ENCODE measurements at places on chromosomes 1 and 21. TPM values are rescaled to one million over a fixed set of nuclear protein-coding genes. Genes with fewer than 3 reads are reported as not detected.

Gene MYCL
- 97.7 TPM for total RNA-seq

Gene KRTAP11-1
- not detected for total RNA-seq

Gene NBPF10
- total RNA-seq: 0.25 TPM

Gene CD52
- total RNA-seq: 2.8 TPM

Gene CD53
- total RNA-seq: not detected

Gene SLC6A17
- total RNA-seq: 6.4 TPM

Gene THEM5
- not detected for total RNA-seq

DNA sequence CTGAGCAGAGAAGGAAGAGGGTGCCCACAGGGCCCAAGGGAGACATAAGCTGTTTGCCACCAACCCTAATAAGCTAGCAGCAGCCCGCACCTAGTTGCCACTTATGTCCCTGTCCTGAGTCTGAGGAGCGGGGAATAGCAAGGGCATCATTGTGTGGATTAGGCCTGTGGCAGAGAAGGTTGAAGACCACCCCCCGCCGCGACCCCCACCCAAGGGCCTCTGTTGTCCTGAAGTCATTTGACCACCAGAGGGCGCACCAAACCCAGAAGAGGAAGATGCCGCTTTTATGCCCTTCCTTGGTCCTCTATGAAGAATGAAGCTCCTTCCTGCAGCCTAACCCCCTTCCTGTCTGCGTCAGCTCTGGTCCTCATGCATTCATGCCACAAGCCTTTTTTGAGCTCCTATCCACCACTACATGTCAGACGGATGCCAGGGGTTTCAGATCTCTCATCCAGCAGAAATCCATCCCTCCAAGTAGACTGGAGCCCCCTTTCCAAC, 16.6 kb downstream of the RHBG start:
- peak; percentile 72 for DNase-seq
- H3K27ac ChIP-seq: no peak overlapping the region
- H3K36me3 ChIP-seq: no peaks in the 10 kb centered on the region
- peaks cover 22% of the 10 kb centered on the region for H3K27me3 ChIP-seq
- H3K4me3 ChIP-seq: no peak overlapping the region

- H3K27me3 ChIP-seq: peaks cover 1% of the 10 kb centered on the region
- H3K27ac ChIP-seq: no peak overlapping the region
- no peak overlapping the region for H3K4me3 ChIP-seq
- DNase-seq: no peak
- no peaks in the 10 kb centered on the region for H3K36me3 ChIP-seq
- H3K4me1 ChIP-seq: peaks cover 15% of the 10 kb centered on the region
Measured at GRCh38 chr21:33202464-33203363, 27.0 kb upstream of the IFNAR2 start.

DNA sequence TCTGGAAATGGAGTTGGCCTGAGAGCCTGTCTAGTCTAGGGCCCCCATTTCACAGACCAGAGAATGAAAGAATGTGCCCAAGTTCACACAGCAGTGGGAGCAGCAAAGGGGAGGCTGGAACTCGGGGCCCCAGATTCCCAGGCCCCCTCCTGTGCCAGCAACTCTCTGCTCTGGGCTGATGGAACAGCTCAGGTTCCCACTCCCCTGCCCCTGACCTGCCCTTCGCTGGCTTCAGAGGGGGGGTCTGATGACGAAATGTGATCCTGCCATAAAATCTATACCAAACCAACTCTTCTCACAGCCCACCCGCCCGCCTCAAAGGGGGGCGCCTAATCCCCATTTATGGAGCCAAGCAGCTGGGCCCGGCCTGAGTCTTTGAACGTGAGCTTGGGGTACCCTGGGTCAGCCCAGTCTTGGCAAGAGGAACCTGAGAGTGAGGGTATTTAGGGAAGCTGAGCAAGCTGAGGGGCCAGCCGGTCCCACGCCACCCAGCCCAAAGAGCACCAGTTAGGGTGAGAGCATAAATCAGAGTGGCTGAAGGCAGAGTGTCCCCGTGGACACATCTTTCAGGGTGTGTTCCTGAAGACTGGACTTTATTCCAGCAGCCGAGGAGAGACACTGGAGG, 65.0 kb downstream of the FOXD2 start:
- H3K4me3 ChIP-seq: no peak overlapping the region
- no peak overlapping the region for H3K27ac ChIP-seq
- peaks cover 9% of the 10 kb centered on the region for H3K36me3 ChIP-seq
- no peak for DNase-seq
- H3K27me3 ChIP-seq: peaks cover 18% of the 10 kb centered on the region

DNA sequence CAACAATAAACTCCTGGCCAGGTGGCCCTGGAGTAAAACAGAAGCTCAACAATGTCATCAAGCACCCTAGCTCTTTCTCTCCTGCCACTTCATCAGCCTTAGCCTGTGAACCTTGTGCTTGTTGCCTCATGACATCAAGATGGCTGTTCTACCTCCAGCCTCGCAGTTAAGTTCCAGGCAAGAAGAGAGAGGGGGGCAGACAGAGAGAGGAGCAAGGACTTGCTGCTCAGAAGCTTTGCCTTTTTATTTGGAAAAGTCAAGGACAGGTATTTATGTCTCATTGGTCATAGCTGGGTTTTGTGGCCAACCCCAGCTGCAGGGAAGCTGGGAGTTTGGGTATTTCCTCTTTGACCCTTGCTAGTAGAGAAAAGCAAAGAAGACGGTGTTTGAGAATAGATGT, 60.3 kb upstream of the GADD45A start:
- no peak overlapping the region for H3K27ac ChIP-seq
- DNase-seq: no peak
- no peaks in the 10 kb centered on the region for H3K4me1 ChIP-seq
- H3K27me3 ChIP-seq: no peaks in the 10 kb centered on the region

GRCh38 chr1:196462086-196462485, 146.2 kb downstream of the KCNT2 start:
- peaks cover 6% of the 10 kb centered on the region for H3K4me1 ChIP-seq
- H3K27ac ChIP-seq: no peak overlapping the region
- DNase-seq: no peak
- peaks cover 2% of the 10 kb centered on the region for H3K27me3 ChIP-seq
- no peaks in the 10 kb centered on the region for H3K36me3 ChIP-seq
- H3K4me3 ChIP-seq: no peak overlapping the region

GRCh38 chr1:111133866-111134265, 6.0 kb downstream of the DRAM2 start:
- no peaks in the 10 kb centered on the region for H3K27me3 ChIP-seq
- H3K4me1 ChIP-seq: peaks cover 7% of the 10 kb centered on the region

GRCh38 chr1:219847215-219847855, 81.0 kb downstream of the SLC30A10 start:
- peaks cover 11% of the 10 kb centered on the region for H3K36me3 ChIP-seq
- no peak for DNase-seq
- no peaks in the 10 kb centered on the region for H3K27me3 ChIP-seq
- H3K4me3 ChIP-seq: no peak overlapping the region
- no peak overlapping the region for H3K27ac ChIP-seq
- H3K4me1 ChIP-seq: no peaks in the 10 kb centered on the region

DNA sequence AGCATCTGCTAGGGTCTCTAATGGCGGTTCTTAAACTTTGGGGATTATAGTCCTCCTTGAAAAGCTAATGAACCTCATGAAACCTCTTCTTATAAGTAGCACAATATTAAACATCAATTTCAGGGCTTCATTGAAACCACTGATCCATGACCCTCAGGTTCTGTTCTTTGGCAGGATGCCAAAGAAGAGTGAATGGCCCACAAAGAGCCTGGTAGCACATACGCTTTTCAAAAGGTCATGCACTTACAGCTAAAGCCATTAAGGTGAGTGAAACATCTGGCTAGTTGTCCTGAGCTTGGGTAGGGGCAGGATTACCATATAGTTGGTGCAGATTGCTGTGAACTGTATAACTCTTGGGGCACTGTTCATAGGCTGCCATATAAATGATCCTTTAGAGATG, 42.3 kb downstream of the MDM4 start:
- H3K27ac ChIP-seq: no peak overlapping the region
- H3K36me3 ChIP-seq: no peaks in the 10 kb centered on the region
- H3K4me1 ChIP-seq: peaks cover 12% of the 10 kb centered on the region

- H3K27ac ChIP-seq: no peak overlapping the region
- no peaks in the 10 kb centered on the region for H3K4me1 ChIP-seq
- DNase-seq: no peak
- peaks cover 6% of the 10 kb centered on the region for H3K36me3 ChIP-seq
- H3K4me3 ChIP-seq: no peak overlapping the region
Measured at GRCh38 chr1:23392125-23392855, 22.7 kb upstream of the ZNF436 start.

- H3K4me3 ChIP-seq: no peak overlapping the region
- DNase-seq: no peak
- no peaks in the 10 kb centered on the region for H3K36me3 ChIP-seq
- no peak overlapping the region for H3K27ac ChIP-seq
Measured at GRCh38 chr1:118081387-118081786, 103.6 kb downstream of the SPAG17 start.

DNA sequence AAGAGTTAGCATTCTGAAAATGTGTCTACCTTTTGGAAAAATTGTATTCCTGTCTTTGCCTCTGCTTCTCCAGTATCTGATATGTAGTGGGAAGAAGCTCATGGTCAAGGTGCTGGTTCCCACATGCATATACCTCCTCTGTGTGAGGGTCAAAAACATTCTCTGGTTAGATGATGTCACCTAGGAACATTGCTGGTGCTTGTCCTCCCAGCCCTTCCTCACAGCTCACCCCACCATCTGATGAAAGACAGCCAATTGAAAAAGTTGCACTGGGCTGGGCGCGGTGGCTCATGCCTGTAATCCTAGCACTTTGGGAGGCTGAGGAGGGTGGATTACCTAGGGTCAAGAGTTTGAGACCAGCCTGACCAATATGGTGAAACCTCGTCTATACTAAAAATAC, 154.4 kb downstream of the NR5A2 start:
- peaks cover 1% of the 10 kb centered on the region for H3K4me1 ChIP-seq
- no peak for DNase-seq
- no peak overlapping the region for H3K4me3 ChIP-seq
- H3K27me3 ChIP-seq: peaks cover 2% of the 10 kb centered on the region
- peaks cover 11% of the 10 kb centered on the region for H3K36me3 ChIP-seq

- no peak overlapping the region for H3K4me3 ChIP-seq
- H3K4me1 ChIP-seq: no peaks in the 10 kb centered on the region
- H3K36me3 ChIP-seq: no peaks in the 10 kb centered on the region
- no peak for DNase-seq
- H3K27me3 ChIP-seq: peaks cover 1% of the 10 kb centered on the region
Measured at GRCh38 chr21:21199342-21200102, 201.3 kb downstream of the NCAM2 start.

- peaks cover 6% of the 10 kb centered on the region for H3K27me3 ChIP-seq
- no peak for DNase-seq
Measured at GRCh38 chr1:3956527-3957170, 56.6 kb upstream of the C1orf174 start.

DNA sequence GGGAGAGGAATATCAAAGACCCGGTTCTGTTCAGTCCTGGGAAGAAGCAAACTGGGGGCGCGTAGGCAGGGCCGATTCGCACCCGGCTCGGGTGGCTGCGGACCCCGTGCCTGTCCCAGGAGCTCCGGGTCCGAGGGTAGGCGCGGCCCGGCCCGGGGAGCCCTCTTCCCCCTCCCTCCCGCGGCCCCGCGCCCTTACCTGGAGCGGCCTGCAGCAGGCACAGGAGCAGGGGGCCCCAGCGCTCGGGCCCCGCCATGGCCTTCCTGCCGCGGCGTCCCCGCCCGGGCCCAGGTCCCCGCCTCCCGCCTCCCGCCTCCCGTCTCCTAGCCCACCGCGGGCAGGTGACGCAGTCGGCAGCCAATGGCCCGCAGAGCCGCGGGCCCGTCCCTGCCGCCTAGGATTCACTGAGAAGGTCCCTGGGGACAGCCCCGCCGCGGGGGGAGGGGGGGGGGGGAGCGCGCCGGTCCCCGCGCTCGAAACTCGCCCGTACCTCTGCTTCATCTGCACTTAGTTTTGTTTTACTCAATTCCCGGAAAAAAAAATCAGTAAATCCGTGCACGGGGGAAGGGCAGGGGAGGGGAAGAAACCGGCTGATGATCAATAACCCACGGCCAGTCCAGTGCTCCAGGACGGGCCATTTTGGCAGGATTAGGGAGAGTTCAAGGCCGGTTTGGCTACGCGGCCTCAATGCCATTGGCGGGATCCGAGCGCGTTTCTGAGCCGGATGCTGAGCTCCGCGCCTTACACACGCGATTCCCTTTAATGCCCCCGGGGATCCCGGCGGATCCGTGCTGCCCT, at the start of gene IFNLR1:
Gene IFNLR1 (minus strand): TSS at position 297 of the 798 bp plus-strand sequence. CDS start 41 bp downstream, at position 256.
- H3K36me3 ChIP-seq: no peaks in the 10 kb centered on the region
- H3K4me3 ChIP-seq: peak within 1 kb of the TSS; percentile 82
- H3K27ac ChIP-seq: no peak within 1 kb of the TSS
- DNase-seq: peak; percentile 48

GRCh38 chr21:36516281-36516680, 36.4 kb upstream of the CLDN14 start:
- DNase-seq: no peak
- no peaks in the 10 kb centered on the region for H3K4me1 ChIP-seq
- H3K27ac ChIP-seq: no peak overlapping the region
- no peak overlapping the region for H3K4me3 ChIP-seq

DNA sequence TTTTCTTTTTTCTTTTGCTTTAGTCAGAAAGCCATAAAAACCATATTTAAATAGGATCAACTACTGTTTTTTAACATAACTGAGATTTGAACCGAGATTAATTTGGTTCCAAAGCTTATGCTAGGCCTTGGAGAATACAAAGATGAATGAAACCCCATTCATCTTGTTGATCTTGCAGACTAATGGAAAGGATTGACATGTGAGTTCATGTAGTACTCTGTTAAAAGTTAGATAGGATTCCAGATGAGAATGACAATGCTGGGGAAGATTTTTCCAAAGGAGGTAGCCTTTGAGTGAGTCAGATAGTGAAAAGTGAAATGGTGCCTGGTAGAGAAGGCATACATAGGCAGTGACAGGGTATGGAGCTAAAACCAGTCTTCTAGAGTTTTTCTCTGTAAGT, 22.7 kb downstream of the RBM15 start:
- H3K27me3 ChIP-seq: peaks cover 2% of the 10 kb centered on the region
- no peak for DNase-seq
- no peak overlapping the region for H3K4me3 ChIP-seq
- no peaks in the 10 kb centered on the region for H3K36me3 ChIP-seq
- H3K27ac ChIP-seq: no peak overlapping the region

GRCh38 chr1:95578462-95578861, 344.5 kb downstream of the RWDD3 start:
- H3K4me3 ChIP-seq: no peak overlapping the region
- H3K4me1 ChIP-seq: peaks cover 11% of the 10 kb centered on the region
- H3K27ac ChIP-seq: no peak overlapping the region
- H3K36me3 ChIP-seq: peaks cover 12% of the 10 kb centered on the region
- DNase-seq: no peak

GRCh38 chr1:204634260-204634910, 51.2 kb downstream of the LRRN2 start:
- no peak overlapping the region for H3K4me3 ChIP-seq
- H3K36me3 ChIP-seq: peaks cover 8% of the 10 kb centered on the region
- peak overlapping the region; percentile 10 for H3K27ac ChIP-seq
- H3K4me1 ChIP-seq: peaks cover 13% of the 10 kb centered on the region
- DNase-seq: no peak
